ENCODE measurements at places on chromosomes 5 and 9.

- no peak for DNase-seq
Observed at GRCh38 chr5:179357031-179357430, 11.8 kb upstream of the ADAMTS2 start.

DNA sequence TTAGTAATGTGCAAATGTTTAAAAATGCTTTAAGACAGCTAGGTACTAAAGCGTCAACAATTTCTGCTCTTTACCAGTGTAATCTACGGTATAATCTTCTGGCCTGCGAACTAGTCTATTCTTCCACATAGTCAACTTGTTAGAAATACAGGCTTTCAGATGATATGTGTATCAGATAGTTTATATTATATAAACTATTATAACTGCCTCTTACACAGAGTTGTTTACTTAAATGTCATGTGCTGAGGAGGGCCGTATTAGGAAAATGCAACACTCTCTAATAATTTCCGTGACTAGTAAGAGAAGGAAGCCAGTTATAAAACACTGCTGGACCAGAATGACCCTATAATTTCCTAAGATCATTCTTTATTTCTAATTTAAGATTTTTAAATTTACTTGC, 63.6 kb downstream of the WDR41 start:
- no peak for DNase-seq

DNA sequence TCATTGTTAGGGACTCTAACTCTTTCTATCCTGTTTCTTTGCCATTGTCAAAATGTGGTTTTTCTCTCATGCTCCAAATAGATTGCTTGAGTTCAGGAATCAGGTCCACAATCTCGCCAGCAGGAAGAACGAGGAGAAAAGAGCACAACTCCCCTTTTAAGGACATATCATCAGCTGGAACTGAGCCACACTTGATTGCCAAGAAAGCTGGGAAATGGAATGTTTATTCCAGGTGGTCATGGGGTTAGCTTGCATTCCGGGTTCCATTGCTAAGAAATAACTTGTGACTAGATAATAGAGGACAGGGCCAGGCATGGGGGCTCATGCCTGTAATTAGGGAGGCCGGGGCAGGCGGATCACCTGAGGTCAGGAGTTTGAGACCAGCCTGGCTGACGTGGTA, 32.4 kb upstream of the C9orf57 start:
- DNase-seq: no peak

DNA sequence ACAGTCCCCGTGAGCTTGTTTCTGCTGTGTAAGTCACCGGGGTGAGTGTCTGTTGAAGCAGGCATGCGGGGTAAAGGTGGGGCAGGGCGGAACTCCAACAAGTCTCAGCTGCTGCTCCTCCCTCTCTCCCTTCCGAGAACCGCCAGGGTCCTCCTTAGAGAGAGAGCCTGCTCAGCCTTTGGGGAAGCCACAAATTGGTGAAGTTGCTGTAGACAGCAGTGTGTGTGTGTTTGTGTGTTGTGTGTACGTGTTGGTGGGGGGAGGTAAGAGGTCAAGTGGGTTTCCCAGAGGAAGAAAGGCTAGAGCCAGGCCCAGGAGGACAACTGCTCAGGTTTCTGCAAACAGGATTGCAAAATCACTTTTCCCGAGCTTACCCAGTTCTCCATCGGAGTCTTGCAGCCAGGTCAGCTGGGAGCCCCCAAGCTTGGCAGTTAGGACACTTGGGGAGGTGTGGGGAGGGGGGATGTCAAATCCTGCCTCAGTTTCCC, 38.9 kb upstream of the DAB2IP start:
- DNase-seq: no peak

GRCh38 chr9:2093920-2094597, 78.9 kb downstream of the SMARCA2 start:
- no peak for DNase-seq

GRCh38 chr9:37501957-37502596, 16.3 kb downstream of the POLR1E start:
- DNase-seq: no peak

DNA sequence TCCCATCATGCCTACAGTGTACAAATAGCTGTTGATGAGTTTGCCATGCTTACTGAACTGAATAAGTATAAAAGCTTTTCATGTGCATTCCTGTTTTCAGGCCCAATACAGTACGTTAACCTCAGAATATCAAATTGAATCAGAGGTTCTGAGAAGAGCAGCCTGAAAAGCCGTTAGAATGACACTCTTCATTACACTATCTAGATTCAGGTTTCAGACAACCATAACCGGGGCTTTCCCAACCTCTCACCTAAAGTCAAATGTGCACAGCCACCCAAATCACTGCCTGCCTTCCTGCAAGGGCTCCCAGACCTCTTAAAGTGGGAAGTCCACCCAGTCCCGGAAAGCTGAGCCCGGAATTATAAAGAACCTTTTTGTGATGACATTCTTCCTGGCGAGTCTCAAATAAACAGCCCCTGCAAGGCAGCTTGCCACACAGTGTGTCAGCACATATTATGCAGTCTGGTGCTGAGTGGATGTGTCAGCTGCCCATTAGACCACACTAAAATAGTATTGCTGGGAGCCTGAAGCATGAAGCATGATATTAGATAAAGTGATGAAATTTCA, 245.8 kb downstream of the TLE4 start:
- no peak for DNase-seq

GRCh38 chr9:98381311-98382103, 126.1 kb upstream of the TBC1D2 start:
- DNase-seq: no peak

GRCh38 chr5:178116143-178116885, 3.0 kb downstream of the N4BP3 start:
- DNase-seq: no peak

- no peak for DNase-seq
Observed at GRCh38 chr9:109010746-109011145, 2.6 kb downstream of the CTNNAL1 start.

DNA sequence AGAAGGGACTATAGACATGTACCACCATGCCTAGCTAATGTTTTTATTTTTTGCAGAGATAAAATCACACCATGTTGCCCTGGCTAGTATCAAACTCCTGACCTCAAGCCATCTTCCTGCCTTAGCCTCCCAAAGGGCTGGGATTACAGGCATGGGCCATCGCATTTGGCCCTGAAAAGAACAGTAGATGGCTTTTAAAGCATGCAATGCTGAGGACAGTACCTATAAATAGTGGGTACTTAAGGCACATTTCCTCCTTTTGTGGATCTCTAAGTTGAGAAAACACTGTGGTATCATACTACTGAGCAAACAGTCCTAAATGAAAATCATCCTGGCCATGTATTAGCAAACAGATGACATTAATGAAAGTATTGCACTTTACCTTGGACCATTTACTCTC, 119.4 kb downstream of the TTC39B start:
- DNase-seq: no peak

- DNase-seq: no peak
Observed at GRCh38 chr5:150777685-150778084, 872 bp upstream of the SMIM3 start.

- DNase-seq: no peak
Observed at GRCh38 chr5:175032741-175033151, 308.4 kb downstream of the MSX2 start.

- no peak for DNase-seq
Observed at GRCh38 chr9:28163619-28164018, 590.3 kb upstream of the C9orf72 start.

GRCh38 chr5:112646139-112646936, 91.3 kb upstream of the APC start:
- no peak for DNase-seq

GRCh38 chr5:111865356-111865755, 108.4 kb upstream of the NREP start:
- no peak for DNase-seq

- no peak for DNase-seq
Observed at GRCh38 chr9:135077497-135078200, 9.8 kb upstream of the OLFM1 start.

DNA sequence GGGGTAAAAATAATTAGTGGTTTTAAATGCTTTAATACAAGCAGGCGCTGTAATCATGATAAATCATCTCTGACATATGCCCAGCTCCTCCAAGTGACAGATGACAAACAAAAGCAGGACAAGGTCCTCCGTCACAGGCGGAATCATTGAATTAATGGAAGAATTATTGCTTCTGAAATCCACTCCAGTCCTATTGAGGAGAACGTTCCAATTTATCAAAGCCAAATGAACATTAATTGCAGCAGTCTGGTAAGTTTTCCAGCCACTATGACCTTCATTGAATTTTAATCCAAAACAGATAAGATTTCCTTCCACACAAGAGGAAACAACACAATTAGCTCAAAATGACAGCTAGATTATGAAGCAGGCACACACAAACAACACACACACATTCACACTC, 136.8 kb downstream of the ASTN2 start:
- no peak for DNase-seq
